ENCODE measurements at places on chromosomes 2 and 18.

DNA sequence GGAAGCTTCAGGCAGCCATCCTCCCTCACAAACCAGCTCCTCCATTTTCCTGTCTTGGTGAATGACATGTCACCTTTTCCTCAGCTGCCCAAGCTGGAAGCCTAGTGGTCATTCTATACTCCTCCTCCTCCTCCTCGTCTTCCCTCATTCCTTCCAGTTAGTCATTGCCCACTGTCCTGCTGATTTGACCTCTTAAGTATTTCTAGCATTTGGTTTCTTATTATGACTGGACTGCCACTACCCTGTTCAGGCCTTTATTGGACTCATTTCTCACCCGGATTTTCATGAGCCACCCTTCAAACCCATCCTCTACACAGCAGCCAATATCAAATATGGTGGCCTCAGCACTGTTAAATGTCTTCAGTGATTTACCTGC is 21.9 kb upstream of the MGAT5 start:
- DNase-seq, result no peak

GRCh38 chr2:181374781-181375675 is 82.2 kb upstream of the ITGA4 start:
- no peak for DNase-seq

DNA sequence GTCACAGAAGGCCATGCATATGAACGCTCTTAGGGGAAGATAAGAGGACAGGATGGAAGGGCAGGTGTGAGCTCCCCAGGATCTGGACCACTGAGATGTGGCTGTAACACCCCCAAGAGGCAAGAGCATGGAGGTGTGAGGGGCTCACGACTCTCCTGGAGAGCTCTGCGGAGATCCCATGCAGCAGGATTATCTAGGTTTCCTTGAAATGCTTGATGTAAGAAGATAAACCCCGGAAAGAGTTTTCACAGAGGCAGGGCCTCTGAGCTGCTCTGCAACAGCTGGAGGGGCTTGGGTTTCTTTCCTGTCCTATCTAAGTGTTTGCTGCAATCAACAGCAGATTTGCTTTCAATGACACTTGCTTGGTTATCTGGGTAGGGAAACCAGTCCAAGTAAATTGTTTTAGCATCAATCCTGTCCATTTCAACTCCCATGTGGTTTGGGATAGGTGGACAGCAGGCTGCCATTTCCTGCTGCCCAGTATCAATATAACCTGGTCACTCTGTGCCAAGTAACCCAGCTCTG is 138.9 kb downstream of the SMAD2 start:
- DNase-seq, result no peak

DNA sequence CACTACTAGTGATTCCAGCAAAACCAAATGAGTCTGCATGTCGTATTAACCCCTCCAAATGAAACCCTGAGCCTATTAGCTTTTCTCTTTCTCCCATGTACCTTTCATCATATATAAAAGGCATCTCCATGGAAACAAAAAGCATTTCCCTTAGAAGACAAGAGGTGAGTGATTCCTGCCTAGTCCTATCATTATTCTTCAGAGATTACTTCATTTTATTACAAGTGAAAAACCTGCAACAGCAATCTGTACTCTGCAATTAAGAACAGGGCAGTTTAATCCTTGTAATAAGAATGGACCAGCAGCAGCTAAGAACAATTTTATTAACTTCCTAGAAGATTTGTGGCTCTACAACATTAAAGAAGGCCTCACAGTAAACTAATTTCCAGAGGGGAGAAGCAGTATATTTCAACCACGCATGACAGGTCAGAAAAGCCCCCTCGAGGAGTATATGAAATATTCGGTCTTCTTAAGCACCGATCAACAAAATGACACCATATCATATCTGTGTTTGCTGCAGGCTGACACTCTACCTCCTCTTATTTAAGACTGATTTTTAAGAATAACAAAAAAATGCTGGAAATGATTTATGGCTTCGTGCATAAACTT is 132.3 kb upstream of the TFPI start:
- DNase-seq, result no peak

- DNase-seq, result peak; percentile 78
Observed at GRCh38 chr2:134207589-134208209, 46.2 kb upstream of the MGAT5 start.

DNA sequence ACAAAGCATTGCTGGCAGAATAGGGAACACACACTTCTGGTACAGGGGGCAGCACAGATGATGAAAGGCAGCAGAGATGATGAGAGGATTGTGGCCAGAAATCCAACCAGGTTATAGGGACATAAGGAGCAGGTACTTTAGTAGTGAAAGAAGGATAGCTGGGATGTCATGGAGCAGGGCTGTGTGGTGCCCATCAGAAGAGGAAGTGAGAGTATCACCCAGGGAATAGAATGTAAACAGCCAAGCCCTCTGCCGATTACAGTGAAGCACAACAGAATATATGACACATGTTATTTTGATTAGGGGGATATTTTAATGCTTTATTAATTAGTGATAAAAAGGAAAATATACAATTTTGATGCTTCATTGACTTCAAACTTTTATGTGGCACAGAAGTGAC is 883.4 kb upstream of the CDH2 start:
- DNase-seq, result no peak

- DNase-seq, result no peak
Observed at GRCh38 chr18:74579496-74580065, 18.1 kb upstream of the ZNF407 start.

- no peak for DNase-seq
Observed at GRCh38 chr18:51480407-51481261, 283.2 kb upstream of the MEX3C start.

DNA sequence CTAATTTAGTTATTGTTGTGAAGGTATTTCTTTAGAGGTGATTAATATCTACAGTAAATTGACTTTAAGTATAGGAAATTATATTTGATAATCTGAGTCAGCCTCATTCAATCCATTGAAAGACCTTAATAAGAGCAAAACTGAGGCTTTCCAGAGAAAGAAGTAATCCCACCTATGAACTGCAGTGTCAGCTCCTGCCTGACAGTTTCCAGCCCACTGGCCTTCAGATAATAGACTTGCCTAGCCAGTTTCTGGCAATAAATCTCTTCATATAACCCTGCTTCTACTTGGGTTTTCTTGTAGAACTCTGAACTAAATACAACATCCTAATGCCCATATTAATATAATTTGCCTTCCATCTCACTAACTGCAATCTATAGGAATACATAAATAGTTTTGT is 437.9 kb upstream of the UBE2E3 start:
- DNase-seq, result no peak

- no peak for DNase-seq
Observed at GRCh38 chr2:236568068-236568921, 1.3 kb upstream of the ACKR3 start.

GRCh38 chr2:236012155-236012554 is 156.0 kb downstream of the GBX2 start:
- no peak for DNase-seq

- no peak for DNase-seq
Observed at GRCh38 chr2:241033336-241033987, 35.0 kb downstream of the SNED1 start.

GRCh38 chr2:157261199-157261782 is 3.8 kb downstream of the GALNT5 start:
- no peak for DNase-seq

GRCh38 chr2:119735565-119735964 is 24.2 kb upstream of the PTPN4 start:
- DNase-seq, result no peak

GRCh38 chr18:28786926-28787325 is 610.0 kb upstream of the CDH2 start:
- no peak for DNase-seq

DNA sequence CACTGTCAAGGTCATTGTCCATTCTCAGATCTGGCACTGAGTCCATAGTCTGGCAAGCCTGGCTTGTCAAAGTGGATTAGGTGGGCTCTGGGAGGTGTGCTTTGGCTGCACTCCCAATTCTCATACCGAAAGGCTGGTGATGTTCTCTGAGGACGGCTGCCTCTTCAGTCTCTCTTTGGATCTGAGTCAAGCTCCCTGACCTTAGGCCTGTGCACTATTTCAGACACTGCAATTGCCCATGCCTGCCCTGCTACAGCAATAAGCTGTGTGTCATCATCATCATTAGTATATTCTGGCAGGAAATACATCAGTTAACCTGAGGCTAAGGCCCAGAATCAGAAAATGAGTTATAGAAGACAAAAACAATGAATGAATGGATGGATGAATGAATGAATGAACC is 1.6 kb upstream of the SLC5A7 start:
- no peak for DNase-seq

- no peak for DNase-seq
Observed at GRCh38 chr2:68031043-68031442, 31.8 kb downstream of the C1D start.

GRCh38 chr18:666177-666576 is 8.7 kb downstream of the TYMS start:
- peak; percentile 23 for DNase-seq

DNA sequence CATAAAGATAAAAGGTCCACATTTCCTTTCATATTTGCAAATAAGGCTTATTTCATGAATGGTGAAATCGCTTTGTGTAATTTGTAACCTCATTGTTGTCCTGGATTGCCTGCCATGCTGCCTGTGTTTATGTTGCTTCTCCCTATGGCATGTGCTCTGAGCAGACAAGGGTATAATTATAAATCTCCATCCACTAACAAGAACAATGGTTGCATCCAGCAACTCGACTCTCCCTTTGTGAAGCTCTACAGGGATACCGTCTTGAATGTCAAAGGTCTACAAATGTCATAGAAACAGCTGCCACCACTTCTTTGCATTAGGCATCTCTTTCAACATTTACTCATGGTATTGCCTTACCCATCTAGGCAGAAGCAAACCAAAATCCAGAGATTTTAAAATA is 209.6 kb downstream of the SLC8A1 start:
- no peak for DNase-seq

- DNase-seq, result no peak
Observed at GRCh38 chr2:215851082-215851481, 162.3 kb downstream of the MREG start.

- DNase-seq, result no peak
Observed at GRCh38 chr2:133675-134593, 87.6 kb upstream of the FAM110C start.

- DNase-seq, result no peak
Observed at GRCh38 chr2:95021847-95022246, 3.7 kb upstream of the MAL start.

GRCh38 chr2:172710584-172711047 is 25.0 kb upstream of the RAPGEF4 start:
- DNase-seq, result peak; percentile 86

DNA sequence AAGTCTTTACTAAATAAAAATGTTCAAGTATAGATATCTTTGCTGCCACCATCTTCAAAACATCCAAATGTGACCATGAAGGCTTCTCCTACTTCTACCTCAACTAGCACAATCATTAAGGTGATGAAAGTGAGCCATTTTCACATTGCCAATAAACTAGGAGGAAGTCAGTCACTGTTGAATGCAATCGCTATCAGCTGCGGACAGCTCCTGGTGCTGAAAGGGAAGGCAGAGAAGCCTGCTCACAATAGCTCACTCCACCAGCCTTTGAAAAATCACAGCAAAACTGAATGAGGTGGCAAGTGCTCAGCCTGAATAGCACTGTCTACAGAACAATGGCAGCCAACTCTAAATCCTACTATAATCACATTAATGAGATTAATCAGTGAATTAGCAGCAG is 2.2 kb downstream of the MYT1L start:
- peak; percentile 35 for DNase-seq

- DNase-seq, result no peak
Observed at GRCh38 chr18:48950536-48951447, at the start of gene SMAD7. TSS of gene SMAD7 (minus strand) at chr18:48950965. CDS start at chr18:48950424, 541 bp downstream.

DNA sequence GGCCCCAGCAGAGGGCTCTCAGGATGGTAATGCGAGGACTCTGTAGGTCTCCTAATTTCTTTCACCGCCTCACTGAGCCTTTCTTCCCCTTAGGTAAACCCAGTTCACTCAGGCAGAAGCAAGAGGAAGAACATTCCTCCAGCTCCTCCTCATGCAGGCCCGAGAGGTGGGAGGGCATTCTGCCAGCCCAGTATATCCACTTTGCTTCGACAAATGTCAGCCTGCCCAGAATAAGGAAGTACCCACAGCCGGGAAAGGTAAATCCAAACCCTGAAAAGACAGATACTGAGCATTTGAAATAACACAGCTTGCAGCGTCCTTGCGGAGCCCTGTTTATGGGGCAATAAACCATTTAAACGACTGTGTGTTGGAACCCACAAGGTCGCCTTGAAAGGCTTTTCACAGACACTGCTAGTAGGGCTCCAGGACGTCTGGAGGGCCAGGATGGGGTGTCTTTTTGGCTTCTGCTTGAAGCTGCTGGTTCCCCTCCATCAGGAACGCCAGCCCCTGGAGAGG is 63.0 kb upstream of the STPG4 start:
- peak; percentile 36 for DNase-seq

- no peak for DNase-seq
Observed at GRCh38 chr2:145007093-145007959, 487.4 kb upstream of the ZEB2 start.

- no peak for DNase-seq
Observed at GRCh38 chr2:38959938-38960608, 70.4 kb downstream of the ARHGEF33 start.

- no peak for DNase-seq
Observed at GRCh38 chr2:28160986-28161425, 231.7 kb upstream of the FOSL2 start.
